A375 (cell line): ENCODE measurements at places on chromosomes 7 and 10. TPM values are rescaled to one million over a fixed set of nuclear protein-coding genes. Genes with fewer than 3 reads are reported as not detected.

The HKDC1 gene
- total RNA-seq, result 5.4 and 5.7 TPM in 2 replicates

The OR2F2 gene
- total RNA-seq, result not detected in 2 replicates

The SFXN3 gene
- total RNA-seq, result 76.5 and 95.2 TPM in 2 replicates

The ACBD7 gene
- 4.9 and 5.7 TPM in 2 replicates for total RNA-seq

The HERC4 gene
- total RNA-seq, result 10.3 and 13.0 TPM in 2 replicates

The OR13A1 gene
- not detected in 2 replicates for total RNA-seq

The LRRC27 gene
- 6.9 and 7.7 TPM in 2 replicates for total RNA-seq

The TMEM273 gene
- not detected in 2 replicates for total RNA-seq

The VPS37D gene
- total RNA-seq, result 3.2 and 7.2 TPM in 2 replicates

The PDLIM1 gene
- 11.4 and 11.6 TPM in 2 replicates for total RNA-seq

The CH25H gene
- not detected in 2 replicates for total RNA-seq
